ENCODE measurements at places on chromosomes 12 and 14.

DNA sequence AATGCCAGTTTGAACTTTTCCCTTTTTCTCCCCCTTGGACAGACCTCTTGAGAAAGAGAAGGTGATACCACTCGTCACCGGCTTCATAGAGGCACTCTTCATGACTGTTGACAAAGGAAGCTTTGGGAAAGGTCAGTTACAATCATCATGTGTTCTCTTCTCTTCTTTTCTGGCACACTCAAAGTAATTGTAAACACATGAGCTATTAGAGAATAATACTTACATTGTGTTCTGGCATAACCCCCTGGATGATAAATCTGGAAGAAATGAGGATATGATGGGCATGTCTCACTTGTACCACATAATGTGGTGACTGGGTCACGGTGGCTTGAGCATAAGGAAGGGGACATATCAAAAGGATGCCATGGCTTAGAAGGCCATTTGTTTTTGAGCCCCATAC, 20.0 kb downstream of the UTP20 start:
- no peak for DNase-seq

DNA sequence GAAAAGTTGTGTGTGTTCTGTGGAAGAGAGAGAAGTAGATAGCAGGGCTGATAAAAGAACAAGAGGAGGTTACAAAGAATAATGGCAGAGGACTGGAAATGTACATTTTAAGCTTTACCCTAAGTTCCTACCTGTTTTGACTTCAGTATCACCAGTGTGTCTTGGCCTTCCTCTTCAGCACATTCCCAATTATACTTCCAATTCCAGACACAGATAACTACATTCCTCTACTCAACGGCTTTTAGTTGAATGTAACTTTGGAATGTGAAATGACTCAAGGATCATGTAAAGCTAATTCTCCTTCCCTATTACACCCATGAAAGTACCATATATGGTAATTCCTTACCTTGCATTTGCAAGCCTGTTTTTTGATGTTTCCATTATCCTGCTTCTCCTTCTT, 5.0 kb downstream of the MGST1 start:
- no peak for DNase-seq

DNA sequence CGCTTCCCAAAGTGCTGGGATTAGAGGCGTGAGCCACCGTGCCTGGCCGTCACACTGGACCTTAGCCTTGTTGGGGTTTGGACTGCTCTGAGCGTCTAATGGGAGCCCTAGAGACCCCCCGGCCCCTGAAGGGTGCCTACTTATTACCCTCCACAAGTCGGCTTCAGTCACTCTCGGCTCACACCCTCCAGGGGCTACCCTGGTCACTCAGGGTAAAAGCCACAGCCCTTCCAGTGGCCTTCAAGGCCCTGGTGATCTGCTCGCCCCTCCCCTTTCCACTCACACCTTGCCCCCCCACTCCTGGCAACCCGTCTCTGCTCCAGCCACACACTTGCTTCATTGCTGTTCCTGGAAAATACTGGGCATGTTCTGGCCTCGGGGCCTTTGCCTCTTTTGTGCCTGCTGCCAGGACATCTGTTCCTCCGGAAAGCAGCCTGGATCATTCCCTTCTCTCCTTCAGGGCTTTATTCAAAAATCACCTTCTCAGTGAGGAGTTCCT, 3.6 kb upstream of the MORN3 start:
- no peak for DNase-seq

DNA sequence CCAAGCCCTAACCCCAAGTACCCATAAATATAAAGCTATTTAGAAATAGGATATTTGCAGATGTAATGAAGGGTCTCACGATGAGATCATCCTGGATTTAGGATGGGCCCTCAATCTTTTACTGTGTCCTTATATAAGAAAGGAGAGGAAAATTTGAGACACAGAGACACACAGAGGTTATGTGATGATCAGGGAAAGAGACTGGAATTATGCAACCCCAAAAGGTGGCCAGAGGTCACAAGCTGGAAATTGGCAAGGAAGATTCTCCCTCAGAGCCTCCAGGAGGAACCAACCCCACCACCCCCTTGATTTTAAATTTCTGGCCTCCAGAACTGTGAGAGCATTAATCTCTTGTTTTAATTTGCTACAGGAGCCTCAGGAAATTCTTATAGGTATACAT, 334.9 kb upstream of the PRICKLE1 start:
- no peak for DNase-seq

DNA sequence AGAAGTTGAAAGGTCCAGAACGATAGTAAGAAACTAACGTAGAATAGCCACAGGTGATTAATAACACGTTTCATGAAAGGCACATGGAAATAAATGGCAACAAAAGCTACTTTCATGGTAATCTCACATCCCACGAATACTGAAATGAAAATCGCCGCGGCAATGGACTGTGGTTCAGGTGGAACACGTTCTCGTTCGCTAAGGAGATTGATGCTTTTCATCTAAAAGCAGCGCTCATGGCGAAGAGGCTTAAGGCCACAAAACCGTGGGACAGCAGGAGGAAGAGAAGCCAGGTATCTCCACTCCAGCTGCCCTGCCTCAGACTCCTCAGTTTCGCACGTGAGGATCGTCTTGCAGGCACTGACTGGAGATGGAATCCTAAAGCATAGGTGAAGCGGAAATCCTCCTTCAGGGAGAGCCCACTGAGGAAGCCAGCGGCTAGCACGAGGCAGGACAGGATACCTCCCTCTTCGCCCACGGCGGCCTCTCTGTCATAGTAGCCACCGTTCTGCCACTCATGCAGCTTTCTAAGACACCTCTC, 696 bp upstream of the GPHN start:
- no peak for DNase-seq

- no peak for DNase-seq
Measured at GRCh38 chr12:19894803-19895202, 455.5 kb downstream of the AEBP2 start.

GRCh38 chr12:77947746-77948145, 117.1 kb downstream of the NAV3 start:
- DNase-seq, result no peak

- no peak for DNase-seq
Measured at GRCh38 chr14:55794655-55795595, 214.9 kb downstream of the KTN1 start.

All from activated CD4-positive, alpha-beta T cell treated with anti-CD3 and anti-CD28 coated beads for 24 hours (primary cell).